SJSA1 (cell line): ENCODE measurements at places on chromosomes 1 and 21. TPM values are rescaled to one million over a fixed set of nuclear protein-coding genes. Genes with fewer than 3 reads are reported as not detected.
A peak's percentile ranks its signal among the peaks of the same experiment; 100 is the strongest.

- no peak for DNase-seq
- peaks cover 19% of the 10 kb centered on the region for H3K27me3 ChIP-seq
- H3K4me3 ChIP-seq: no peak overlapping the region
- no peaks in the 10 kb centered on the region for H3K36me3 ChIP-seq
- H3K27ac ChIP-seq: no peak overlapping the region
- H3K4me1 ChIP-seq: no peaks in the 10 kb centered on the region
Observed at GRCh38 chr1:228037401-228038386, 30.9 kb downstream of the WNT3A start.

DNA sequence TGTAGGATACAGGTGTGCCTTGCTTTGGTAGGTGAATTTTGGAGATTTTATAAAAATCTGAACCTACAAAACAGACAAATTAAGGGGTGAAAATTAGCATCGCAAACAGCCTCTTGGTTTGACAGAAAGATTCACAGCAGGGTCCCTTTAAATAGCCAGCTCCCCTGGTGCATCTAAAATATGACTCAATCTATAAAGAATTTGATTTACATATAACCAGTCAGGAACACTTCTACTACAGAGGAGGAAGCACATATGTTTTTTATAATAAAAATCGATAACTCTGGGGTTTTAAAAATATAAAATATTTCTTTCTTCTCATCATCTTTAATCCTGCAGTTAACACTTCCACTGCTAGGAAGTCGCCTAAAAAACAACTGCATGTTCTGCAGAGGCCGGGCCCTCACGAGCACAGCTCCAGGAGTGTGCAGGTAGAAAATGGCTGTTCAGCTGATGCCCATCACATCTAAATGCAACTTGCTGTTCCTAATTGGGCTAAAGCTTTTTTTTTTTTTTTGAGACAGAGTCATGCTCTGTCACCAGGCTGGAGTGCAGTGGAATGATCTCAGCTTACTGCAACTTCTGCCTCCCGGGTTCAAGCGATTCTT is 203.4 kb downstream of the HS2ST1 start:
- H3K4me1 ChIP-seq: peaks cover 44% of the 10 kb centered on the region
- DNase-seq: no peak
- no peaks in the 10 kb centered on the region for H3K27me3 ChIP-seq
- H3K36me3 ChIP-seq: no peaks in the 10 kb centered on the region

DNA sequence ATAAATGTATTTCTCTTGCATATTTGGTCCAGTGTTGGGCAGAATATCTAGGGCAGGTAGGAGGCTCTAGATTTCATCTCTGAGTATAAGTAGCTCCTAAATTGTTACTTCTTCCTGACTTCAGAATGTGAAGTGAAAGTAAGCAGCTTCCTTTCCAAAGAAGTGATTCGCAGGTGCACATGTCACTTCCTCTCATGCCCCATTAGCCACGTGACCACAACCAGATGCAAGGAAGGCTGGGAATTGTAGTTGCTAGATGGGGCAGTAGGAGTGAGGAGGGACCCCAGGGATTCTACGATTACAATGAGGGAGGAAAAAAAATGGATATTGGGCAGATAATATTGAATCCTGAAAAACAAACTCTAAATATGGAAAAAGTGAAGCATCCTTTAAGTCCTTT is 113.2 kb upstream of the CYYR1 start:
- no peak overlapping the region for H3K27ac ChIP-seq
- DNase-seq: no peak
- no peaks in the 10 kb centered on the region for H3K4me1 ChIP-seq

GRCh38 chr1:6954591-6954990 is 169.3 kb downstream of the CAMTA1 start:
- DNase-seq: no peak
- H3K27ac ChIP-seq: no peak overlapping the region
- H3K36me3 ChIP-seq: no peaks in the 10 kb centered on the region

Gene MAEL
- 0.05 TPM in 1 of 2 replicates, not detected in the other for total RNA-seq

DNA sequence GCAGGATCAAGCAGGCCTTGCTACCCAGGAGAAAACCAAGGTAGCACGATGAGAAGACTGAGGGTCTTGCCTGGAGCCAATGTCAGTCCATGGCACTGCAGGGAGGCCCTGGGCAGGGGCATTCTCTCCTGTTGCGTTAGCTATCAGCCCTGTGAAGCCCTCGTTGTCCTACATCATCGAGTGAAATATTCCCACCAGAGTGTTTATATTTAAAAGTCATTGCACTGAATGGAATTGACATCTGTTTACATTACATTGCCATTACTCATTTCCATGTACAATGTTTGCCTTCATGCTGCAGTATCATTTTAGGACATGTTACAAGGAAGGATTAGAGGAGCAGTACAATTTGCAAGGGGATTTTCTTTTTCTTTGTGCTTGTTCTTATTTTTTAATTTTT is 243.9 kb downstream of the KAZN start:
- DNase-seq: peak; percentile 80
- H3K27ac ChIP-seq: peak overlapping the region; percentile 96
- no peaks in the 10 kb centered on the region for H3K36me3 ChIP-seq
- H3K27me3 ChIP-seq: no peaks in the 10 kb centered on the region
- no peak overlapping the region for H3K4me3 ChIP-seq
- H3K4me1 ChIP-seq: peaks cover 21% of the 10 kb centered on the region

DNA sequence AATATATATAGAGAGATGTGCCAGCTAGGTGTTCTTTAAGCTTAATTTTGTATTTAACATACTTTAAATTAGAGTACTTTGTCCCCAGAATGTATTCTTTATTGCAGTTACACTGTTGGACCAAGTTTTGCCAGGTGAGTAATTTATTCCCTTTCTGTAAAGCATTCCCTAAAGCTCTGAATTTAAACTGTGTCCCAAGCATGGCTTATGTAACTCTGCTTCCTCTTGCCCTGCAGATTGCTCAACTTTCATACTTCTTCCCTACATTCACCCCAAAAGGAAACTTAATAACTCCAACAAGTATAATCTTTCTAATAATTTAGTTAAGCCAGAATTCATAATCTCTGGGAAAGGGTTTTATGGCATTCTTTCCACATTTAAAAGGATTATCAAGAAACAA is 5.6 kb downstream of the LYPLAL1 start:
- peaks cover 7% of the 10 kb centered on the region; the same call in 1 of the 2 replicates for H3K36me3 ChIP-seq
- no peaks in the 10 kb centered on the region for H3K27me3 ChIP-seq
- peaks cover 8% of the 10 kb centered on the region for H3K4me1 ChIP-seq
- no peak for DNase-seq

DNA sequence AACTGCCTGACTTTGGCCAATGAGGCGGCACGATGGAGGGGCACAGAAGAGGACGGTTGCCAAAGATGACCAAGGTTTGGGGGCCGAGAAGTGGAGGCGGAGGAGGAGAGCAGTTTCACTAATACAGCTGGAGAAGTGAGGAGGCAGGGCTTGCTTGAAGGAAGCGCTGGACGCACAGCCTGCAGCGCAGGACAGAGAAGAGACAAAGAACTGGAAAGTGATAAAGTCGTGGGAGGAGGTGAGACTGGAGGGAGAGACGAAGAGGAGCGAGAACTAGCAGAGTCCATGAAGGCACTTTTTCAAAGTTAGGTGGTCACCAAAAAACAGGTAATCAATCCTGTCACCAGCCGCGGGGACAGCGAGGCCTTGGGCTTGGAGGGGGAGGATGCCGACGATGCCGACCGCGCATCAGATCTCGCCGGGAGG is 771 bp downstream of the PACC1 start:
- peaks cover 14% of the 10 kb centered on the region for H3K36me3 ChIP-seq
- no peaks in the 10 kb centered on the region for H3K27me3 ChIP-seq
- peaks cover 10% of the 10 kb centered on the region for H3K4me1 ChIP-seq

GRCh38 chr1:195715652-195716051 is 892.6 kb downstream of the KCNT2 start:
- no peak overlapping the region for H3K27ac ChIP-seq
- no peak overlapping the region for H3K4me3 ChIP-seq
- no peaks in the 10 kb centered on the region for H3K4me1 ChIP-seq
- no peak for DNase-seq
- no peaks in the 10 kb centered on the region for H3K27me3 ChIP-seq

Gene TMEM269
- not detected in 2 replicates for total RNA-seq

DNA sequence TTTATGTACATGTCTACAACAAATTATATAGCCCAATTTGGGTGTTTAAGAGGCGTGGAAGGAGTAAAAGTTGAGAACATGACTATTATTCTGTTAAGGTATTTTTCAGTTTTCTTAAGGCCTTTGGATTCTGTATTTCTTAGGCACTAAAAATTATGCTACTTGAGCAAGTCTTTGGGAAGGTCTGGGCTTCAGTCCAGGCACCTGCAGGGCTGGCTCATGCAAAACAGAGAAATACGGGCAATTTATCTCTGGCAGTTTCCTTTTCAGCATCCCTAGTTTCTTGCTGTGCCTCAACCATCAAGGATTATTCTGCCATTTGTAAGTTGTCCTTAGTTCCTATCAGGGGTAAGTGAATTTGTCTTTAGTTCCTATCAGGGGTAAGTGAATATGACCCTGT is 358.8 kb upstream of the B3GALT2 start:
- H3K27me3 ChIP-seq: no peaks in the 10 kb centered on the region
- H3K36me3 ChIP-seq: no peaks in the 10 kb centered on the region
- H3K4me3 ChIP-seq: no peak overlapping the region
- no peak overlapping the region for H3K27ac ChIP-seq
- H3K4me1 ChIP-seq: no peaks in the 10 kb centered on the region

DNA sequence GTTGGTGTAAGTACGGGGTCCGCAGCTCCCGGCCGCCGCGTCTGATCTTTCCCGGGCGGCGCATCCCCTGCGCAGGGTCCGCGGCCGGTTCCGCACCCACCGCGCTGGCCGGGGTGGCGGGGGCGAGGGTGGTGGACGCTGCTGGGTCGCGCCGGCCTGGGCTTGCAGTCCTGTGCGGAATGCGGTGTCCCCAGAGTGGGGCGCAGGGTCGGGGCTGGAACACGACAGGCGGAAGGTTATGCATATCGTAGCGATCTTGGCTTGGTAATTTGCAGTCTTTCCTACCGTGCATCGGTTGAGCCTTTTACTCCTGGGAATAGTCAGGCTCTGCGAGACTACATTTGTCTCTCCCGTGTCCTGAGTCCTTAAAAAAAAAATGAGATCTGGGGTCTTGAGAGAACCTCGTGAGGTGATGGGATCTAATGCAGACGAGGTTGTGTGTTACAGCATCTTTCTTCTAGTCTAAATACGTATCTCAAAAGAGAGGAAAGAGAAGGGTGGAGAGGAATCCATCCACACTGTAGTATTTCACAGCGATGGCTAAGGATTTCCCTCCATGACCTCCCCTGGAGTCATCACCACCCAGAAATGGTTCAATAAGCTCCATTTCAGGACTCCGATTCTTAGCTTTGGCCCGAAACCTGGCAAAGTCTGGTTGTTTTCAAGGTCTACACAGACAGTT is 572 bp downstream of the ATP1B1 start:
- no peaks in the 10 kb centered on the region; the same call in 1 of the 2 replicates for H3K27me3 ChIP-seq
- H3K4me3 ChIP-seq: peak overlapping the region; percentile 93
- H3K36me3 ChIP-seq: peaks cover 26% of the 10 kb centered on the region
- H3K27ac ChIP-seq: peak overlapping the region; percentile 64; the same call in 1 of the 2 replicates
- peak; percentile 50 for DNase-seq

Gene OR2L13
- total RNA-seq: not detected in 2 replicates

- H3K4me1 ChIP-seq: no peaks in the 10 kb centered on the region
- H3K36me3 ChIP-seq: no peaks in the 10 kb centered on the region
- no peak overlapping the region for H3K4me3 ChIP-seq
- H3K27ac ChIP-seq: no peak overlapping the region
- peaks cover 8% of the 10 kb centered on the region for H3K27me3 ChIP-seq
Observed at GRCh38 chr1:234169161-234169849, 204.0 kb upstream of the COA6 start.

Gene LRRC7
- total RNA-seq: 0.29 and 0.31 TPM in 2 replicates

Gene IVL
- not detected in 2 replicates for total RNA-seq

Gene AZIN2
- total RNA-seq: 3.0 and 9.7 TPM in 2 replicates

DNA sequence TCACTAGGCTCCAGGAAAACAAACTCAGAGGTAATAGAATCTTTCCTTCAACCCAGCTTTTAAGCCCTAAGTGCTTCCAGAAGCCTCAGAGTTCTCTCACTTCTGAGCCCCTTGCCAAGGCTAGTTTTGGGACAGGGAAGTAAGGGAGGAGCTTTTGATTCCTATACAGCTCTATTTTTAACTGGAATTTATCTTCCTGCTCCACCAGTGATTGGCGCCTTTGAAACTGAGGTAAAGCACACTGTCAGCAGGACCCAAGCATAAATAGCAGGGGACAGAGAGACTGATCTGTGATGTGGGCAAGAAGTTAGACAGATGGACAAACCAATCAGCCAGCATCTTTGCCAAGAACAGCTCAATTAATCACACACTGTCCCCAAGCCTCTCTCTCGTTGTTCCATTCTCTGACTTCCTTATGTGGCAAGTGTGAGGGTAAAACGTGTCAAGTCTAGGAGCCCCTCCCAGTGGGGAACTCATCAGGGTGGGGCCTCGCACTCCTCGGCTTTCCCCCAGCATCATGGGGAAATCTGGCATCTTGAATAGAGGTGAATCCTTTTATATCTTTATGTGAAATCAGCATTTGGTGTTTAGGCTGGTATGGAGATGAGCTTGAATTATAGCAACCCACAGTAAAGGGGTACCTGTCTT is 40.2 kb upstream of the MPZL1 start:
- H3K4me1 ChIP-seq: peaks cover 14% of the 10 kb centered on the region
- H3K27ac ChIP-seq: no peak overlapping the region
- no peaks in the 10 kb centered on the region for H3K36me3 ChIP-seq
- H3K4me3 ChIP-seq: no peak overlapping the region
- DNase-seq: no peak

DNA sequence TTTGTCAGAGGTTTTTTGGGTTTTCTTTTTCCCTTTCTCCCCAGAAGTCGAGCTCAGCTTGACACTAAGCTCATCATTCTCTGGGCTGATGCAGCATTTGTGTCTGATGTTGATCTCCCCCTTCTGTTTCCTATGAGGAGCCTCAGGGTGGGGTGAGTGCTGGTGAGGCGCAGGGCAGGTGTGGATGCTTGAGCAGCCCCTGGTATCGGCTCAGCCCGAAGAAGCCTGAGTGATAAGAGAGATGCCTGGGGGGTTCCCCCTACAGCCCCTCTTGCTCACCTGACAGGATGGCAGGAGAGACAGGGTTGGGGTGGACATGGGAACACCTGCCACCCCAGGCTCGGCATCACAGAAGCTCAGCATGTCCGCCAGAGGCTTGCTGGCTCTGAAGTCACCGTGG is 239.0 kb downstream of the RHOU start:
- no peaks in the 10 kb centered on the region for H3K36me3 ChIP-seq
- no peak overlapping the region for H3K4me3 ChIP-seq
- H3K4me1 ChIP-seq: no peaks in the 10 kb centered on the region
- no peak overlapping the region for H3K27ac ChIP-seq

Gene CTH
- total RNA-seq: 2.2 and 2.8 TPM in 2 replicates

Gene LMX1A
- not detected in 2 replicates for total RNA-seq

GRCh38 chr1:108913105-108913948 is 36.5 kb downstream of the GPSM2 start:
- H3K4me1 ChIP-seq: no peaks in the 10 kb centered on the region
- no peaks in the 10 kb centered on the region for H3K27me3 ChIP-seq
- no peak for DNase-seq
- no peak overlapping the region for H3K27ac ChIP-seq

DNA sequence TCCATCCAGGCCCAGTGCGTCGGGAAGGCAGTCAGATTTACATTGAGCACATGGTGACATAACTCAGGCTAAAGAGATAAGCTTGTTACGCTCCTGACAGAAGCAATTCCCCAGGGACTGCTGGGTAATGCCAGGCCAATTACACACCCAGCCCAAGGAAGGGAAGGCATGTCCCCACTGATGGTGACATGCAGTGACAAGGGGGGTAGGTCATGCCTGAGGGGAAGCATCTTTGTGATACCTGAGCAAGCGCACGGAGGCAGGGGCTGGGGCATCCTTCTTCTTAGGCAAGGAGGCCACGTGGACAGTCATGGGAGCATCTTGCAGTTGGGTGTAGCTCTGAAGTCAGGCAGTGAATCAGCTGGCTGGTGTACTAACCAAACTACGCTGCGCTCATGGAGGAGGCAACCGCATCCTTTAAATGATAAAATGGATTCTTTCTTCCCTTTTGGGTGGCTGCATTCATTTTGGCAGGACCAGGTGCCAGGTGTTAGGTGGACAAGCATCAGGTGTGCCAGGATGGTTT is 39.6 kb upstream of the GRIK3 start:
- no peak for DNase-seq
- no peak overlapping the region for H3K4me3 ChIP-seq
- peaks cover 20% of the 10 kb centered on the region for H3K27me3 ChIP-seq
- H3K36me3 ChIP-seq: no peaks in the 10 kb centered on the region
- H3K27ac ChIP-seq: no peak overlapping the region
